ENCODE measurements at places on chromosomes 12 and 14. TPM values are rescaled to one million over a fixed set of nuclear protein-coding genes. Genes with fewer than 3 reads are reported as not detected.

LLPH gene
- total RNA-seq: 12.5 TPM

SERPINA1 gene
- not detected for total RNA-seq

KRT85 gene
- total RNA-seq: not detected

LRRC9 gene
- total RNA-seq: not detected

GPX2 gene
- not detected for total RNA-seq

CCDC197 gene
- not detected for total RNA-seq

OR8S1 gene
- total RNA-seq: not detected

HOXC9 gene
- not detected for total RNA-seq

CTSG gene
- total RNA-seq: not detected

HOXC4 gene
- total RNA-seq: not detected

KRT74 gene
- total RNA-seq: not detected

BRI3BP gene
- 8.4 TPM for total RNA-seq
